ENCODE measurements at places on chromosomes 1 and 21. TPM values are rescaled to one million over a fixed set of nuclear protein-coding genes. Genes with fewer than 3 reads are reported as not detected.

DNA sequence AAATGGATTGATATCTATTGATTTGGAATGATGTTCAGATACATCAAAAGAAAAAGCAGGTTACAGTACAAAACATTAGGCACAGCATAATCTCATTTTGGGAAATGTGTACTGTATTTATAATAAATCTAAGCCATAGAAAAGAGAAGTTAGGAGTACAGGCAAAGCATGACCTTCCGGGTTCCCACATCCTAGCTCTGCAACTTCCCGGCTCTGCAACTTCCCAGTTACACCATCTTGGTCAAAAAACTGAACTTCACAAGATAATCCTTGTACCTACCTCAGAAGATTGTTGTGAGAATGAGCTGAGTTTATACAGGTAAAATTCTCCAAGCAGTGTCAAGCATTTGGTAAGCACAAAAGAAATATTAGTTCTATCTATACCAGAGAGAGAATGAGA is 21.7 kb upstream of the SLC44A3 start:
- DNase-seq, result no peak

- DNase-seq, result no peak
Measured at GRCh38 chr1:55718758-55719671, 503.9 kb upstream of the USP24 start.

- DNase-seq, result peak; percentile 95
Measured at GRCh38 chr1:178192686-178193085, 98.8 kb downstream of the RASAL2 start.

DNA sequence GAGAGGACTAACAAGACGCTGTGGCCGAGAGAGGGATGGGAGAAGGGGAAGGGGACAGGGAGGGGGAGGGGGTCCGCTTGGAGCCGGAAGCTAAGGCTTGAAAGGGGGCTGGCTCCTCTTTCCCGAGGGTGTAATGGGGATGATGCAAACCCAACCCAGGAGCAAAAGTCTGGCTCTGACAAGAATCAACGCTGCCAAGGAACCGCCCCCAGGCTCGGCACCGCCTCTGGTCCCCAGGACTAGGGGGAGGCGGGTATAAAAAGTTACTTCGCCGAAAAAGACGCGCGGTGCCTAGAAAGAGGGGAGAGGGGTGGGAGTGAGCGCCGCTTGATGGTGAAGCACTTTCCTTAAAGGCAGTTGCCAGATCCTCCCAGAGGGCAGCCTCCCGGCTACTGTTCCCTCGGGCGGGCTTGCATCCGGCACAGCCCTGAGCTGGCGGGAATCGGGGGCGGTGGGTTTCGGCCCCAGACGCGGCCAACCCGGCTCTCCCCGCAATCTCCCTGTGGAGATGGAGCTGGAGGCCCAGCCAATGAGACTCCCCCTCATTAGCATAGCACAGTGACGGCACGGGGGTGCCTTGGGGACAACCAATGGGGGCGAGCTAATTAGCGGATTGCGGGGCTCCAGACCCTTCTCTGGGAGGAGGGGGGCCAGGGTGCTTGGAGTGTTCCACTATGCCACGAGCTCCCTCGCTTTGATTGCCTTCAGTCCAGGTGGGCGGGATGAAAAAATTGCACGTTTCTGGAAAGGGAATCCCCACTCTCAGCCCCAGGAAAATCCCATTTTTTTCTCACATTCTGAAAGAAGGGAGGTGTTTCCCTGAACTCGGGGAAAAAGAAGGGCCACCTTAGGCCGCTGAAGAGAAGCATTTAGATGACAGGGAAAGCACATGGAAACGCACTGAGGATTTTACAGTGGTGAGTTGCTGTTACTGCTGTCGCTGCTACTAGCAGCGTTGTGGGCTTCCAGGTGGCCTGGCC is at the start of gene KCNT2:
KCNT2 (minus strand) TSS at position 51 of the 980 bp plus-strand sequence. CDS start 131 bp downstream, outside the sequence.
- DNase-seq, result no peak

DNA sequence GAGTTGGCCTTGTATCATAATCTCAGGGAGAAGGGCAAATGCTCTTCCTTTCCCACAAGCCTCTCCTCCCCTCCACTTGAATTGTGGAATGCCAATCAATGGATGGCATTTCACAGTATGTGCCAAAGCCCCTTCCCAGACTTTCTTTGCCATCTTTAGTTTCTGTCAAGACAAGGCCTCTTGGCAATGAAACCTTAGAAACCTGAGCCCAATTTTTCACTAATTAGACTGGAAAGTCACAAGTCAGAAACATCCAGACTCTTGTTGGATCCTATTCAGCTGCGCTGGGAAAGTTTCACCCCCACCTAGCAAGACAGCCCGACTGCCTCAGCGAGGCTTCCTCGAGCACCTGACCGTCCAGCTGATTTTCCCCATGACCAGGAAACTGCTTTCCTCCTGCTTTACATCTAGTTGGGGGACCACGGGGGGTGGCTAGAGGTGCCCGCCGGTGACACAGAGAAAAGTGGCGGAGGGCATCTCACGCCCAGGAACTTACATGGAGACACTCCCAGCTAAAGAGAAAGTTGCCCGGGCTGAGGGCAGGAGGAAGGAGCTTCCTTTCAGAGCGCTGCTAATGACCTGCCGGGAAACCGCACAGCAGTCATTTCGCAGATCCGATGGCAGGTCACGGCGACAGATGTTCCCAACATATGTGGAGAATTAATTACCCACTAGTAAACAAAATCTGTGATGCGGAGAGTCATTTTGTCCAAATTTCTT is 302.6 kb upstream of the RRP15 start:
- no peak for DNase-seq

GRCh38 chr1:26340047-26340481 is 13.9 kb downstream of the CRYBG2 start:
- DNase-seq, result no peak

Gene EPHX1
- 26.1 TPM for total RNA-seq

DNA sequence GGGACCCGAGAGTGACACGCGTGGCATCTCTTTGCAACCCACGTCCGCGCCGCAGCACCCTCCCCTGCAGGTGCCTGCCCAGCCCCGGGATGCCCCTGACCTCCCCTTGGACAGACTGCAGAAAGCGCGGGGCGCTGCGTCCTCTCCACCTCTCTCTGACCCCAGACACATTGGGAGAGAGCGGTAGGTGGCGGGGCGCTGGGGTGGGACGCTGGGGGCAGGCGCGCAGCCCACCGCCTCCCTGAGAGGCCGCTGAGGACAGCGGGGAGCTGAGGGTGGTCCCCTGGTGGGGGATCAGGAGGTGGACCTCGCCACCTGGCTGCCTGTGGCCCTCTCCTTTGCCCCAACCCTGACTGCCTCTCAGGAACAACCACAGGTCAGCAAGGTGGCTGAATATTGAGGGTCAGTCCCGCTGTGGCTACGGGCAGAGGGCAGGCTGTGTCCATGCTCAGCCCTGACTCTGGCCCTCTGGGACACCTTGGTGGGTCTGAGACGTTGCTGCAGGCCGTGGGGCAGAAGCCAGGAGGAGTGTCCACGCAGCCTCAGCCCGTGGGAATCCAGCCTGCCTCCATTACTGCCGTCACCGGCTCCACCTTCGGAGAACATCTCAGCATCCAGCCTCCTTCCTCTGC is 761 bp upstream of the UBE2J2 start:
- DNase-seq, result no peak

DNA sequence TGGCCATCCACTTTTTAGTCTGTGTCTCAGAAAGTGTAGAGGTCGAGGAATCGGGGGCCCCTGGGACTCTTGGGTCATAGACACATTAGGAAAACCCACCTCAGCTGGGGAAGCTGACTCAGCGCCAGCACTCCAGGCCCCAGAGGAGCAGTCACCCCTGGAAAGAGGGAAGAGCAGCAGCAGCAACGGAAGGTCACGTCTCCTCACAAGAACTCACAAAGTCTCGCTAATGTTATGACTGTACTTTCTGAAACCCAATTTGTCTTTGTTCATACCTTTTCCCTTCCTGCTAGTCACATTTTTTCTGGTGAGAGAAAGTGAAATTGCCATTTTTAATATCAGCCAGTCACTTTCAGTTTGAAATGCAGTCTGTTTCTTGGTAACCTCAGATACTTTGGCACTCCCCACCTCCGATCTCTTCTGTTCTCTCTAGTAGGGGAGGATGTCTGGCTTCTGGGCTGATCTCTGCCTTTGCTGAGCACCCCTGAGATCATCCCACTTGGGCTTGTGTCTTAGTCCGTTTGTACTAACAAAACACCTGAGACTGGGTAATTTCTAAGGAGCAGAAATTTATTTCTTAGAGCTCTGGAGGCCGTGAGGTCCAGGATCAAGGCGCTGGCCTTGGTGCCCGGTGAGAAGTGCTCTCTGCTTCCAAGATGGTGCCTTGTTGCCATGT is 6.0 kb upstream of the NLRP3 start:
- no peak for DNase-seq

Gene C1orf74
- total RNA-seq, result 1.5 TPM

Gene RSBN1
- 6.8 TPM for total RNA-seq

GRCh38 chr21:42681296-42682206 is 28.1 kb downstream of the PDE9A start:
- DNase-seq, result no peak

- DNase-seq, result no peak
Measured at GRCh38 chr1:164769486-164770130, 210.6 kb downstream of the PBX1 start.

Gene AMPD1
- not detected for total RNA-seq

DNA sequence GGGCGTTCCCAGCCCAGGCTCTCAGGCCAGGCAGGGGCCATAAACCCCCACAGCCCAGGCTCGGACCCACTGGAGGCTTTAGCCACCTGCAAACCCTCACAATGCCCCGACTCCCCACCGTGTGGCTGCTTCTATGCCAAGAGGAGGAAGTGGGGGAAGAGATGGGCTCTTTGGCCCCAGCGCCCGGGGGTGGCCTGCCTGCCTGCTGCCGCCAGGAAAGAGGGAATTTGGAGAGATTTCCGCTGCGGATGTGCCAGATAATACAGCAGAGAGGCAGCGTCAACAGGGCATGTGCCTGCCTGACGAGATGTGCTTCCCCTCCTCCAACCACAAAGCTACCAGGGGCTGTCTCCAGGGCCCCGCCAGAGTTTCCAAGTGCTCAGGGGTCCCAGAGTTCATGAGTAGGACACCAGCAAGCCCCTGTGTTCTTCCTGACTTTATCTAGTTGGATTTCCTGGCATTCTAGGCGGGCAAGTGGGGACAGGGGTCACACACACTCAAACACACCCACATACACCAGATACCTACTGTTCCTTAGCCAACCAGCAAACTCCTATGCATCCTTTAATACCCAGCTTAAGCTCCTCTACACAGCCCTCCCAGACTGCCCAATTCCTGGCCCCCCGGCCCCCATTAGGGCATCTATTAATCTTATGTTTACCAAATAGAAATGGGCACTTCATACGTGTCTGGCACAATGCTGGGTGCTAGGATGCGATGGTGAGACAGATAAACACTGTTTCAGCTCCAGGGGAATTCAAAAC is 14.1 kb downstream of the EPHA2 start:
- DNase-seq, result no peak

- no peak for DNase-seq
Measured at GRCh38 chr1:50970931-50971582, 1.0 kb downstream of the CDKN2C start.

DNA sequence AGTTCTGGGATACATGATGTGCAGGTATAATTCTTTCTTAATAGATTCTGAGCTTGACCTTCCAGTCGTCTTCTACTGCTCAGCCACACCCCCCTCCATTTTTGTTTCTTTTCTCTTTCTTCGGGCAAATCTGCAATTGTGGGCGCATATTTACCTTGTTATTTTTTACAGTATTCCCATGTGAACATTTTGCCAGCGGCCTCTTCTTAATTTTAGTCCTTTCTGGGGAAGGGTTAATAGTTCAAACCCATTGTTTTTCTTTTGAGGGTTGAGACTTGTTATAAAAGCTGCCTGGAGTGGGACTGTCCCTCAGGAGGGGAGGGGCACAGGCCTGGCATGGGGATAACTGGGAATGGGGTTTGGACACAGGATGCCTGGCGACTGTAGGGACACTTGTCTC is 40.3 kb downstream of the PBX1 start:
- no peak for DNase-seq

Gene FAM72C
- 1.4 TPM for total RNA-seq

DNA sequence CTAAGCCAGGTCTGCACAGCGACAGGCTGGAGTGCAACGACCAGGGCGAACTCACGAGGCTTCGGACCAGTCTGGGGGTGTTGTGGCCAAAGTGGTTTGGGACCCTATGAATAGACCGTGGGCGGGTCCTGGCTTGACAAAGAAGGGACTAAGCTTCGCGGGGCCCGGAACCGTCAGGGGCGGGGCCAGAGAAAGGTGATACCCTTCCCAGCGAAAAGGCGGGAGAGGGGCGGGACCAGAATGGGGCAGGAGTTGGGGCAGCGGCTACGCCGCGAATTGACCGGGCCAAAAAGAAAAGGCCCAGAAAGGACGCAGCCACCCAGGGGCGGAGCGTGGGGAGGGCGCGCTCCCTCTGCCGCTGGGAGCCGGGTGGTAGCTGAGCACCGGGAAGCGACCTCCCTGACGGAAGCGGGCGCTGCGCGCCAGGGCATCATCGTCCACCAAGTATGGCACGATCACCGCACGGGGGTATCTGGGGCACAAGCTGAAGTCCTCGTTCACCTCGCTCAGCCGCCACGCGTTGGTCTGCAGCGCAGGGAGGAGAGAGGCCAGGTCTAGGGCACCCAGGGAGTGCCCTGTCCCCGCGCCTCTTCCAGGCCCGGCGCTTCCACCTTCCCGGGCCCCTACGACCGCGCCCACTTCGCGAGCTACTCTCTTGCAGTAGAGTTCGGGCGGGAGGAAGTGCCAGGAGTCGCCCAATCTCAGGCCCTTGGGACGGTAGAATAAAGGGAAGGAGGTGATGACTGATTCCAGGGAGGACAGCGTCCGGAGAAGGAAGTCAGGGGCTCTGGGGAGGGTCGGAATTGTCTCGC is 6.7 kb upstream of the FAM167B start:
- no peak for DNase-seq

Gene CCDC24
- total RNA-seq, result 5.7 TPM

DNA sequence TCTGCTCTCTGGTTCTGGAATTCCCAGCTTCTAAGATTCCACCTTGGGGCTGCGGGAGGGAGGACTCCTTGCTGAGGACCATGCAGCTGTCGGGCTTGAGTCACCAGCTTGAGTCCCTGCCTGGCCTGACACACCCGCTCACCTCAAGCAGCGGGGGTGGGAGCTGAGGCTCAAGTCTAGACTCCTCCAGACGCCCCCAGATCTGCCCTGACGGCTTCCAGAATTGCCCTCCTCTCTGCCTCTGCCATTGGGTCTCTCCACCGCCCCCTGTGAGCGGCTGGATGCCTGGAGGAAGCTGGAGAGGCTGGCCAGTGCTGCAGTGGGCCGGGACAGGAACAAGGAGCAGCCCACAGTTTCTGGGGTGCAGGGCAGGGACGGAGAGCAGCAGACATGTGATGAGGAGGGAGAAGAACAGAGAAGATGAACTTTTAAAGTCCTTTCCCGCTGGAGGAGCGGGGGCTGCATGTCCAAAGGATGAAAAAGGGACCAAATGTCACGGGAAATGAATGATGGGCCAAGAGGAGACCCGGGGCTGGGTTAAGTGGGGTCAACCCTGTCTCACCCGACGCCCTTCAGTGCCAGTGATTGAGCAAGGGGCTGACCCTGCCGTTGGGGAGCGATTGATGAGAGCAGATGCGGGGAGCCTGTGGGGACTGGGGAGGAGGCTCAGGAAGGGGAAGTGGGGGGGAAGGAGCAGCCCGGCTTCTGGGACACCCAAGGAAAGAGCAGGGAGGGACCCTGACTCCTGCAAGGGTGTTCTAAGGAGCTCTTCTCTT is 13.5 kb downstream of the CRABP2 start:
- DNase-seq, result no peak

Gene LCA5L
- 0.53 TPM for total RNA-seq

Data from glomerular endothelial cell (primary cell).